Natural killer cell (primary cell): ENCODE measurements at places on chromosomes 7 and 10.
A peak's percentile ranks its signal among the peaks of the same experiment; 100 is the strongest.

- no peak for DNase-seq
These were observed 79.1 kb upstream of the BTBD16 start for GRCh38 chr10:122191936-122192541.

GRCh38 chr10:18332048-18332447 lies 191.8 kb downstream of the CACNB2 start:
- no peak for DNase-seq

GRCh38 chr10:34430685-34431084 lies 384.4 kb downstream of the PARD3 start:
- DNase-seq, result no peak

- DNase-seq, result no peak
These were observed 20.2 kb upstream of the CPA5 start for GRCh38 chr7:130324306-130324943.

GRCh38 chr7:70763961-70764691 lies 367.8 kb upstream of the GALNT17 start:
- DNase-seq, result no peak

- DNase-seq, result peak; percentile 72
These were observed 112.9 kb downstream of the COL13A1 start for GRCh38 chr10:69914398-69915214.

GRCh38 chr7:17944720-17945119 lies 4.4 kb upstream of the SNX13 start:
- no peak for DNase-seq

DNA sequence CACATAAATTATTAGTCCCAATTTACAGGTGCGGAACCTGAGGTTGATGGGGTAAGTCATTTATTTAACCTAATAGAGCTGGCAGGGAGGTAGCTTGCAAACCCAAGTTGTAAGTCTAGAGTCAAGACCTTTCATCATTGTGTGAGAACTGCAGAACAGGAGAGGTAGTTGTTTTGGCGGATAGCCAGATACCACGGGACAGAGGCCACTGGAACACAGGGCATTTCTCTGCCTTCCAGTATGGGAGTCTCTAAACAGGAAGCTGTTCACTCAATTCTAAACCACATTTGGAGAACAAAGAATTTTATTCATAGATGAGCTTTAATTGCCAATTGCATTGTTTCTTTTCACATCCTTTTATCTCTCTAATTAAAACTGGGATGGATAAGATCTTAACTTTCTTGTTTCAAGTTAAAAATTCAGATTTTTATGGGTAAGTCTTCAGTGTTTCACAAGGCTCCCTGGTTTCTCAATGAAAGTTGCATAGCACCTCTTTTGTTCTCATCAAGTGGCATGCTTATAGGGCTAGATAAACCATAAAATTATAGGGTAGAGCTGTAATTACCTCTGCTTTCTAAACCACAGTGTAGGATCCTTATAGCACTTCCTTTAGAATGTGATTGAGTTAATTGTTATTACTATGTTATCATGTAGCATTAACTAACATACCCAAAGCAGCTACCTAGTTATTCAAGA lies 489.0 kb downstream of the GATA3 start:
- DNase-seq, result peak; percentile 5

- no peak for DNase-seq
These were observed 45.0 kb downstream of the ZFAND4 start for GRCh38 chr10:45627412-45628048.

DNA sequence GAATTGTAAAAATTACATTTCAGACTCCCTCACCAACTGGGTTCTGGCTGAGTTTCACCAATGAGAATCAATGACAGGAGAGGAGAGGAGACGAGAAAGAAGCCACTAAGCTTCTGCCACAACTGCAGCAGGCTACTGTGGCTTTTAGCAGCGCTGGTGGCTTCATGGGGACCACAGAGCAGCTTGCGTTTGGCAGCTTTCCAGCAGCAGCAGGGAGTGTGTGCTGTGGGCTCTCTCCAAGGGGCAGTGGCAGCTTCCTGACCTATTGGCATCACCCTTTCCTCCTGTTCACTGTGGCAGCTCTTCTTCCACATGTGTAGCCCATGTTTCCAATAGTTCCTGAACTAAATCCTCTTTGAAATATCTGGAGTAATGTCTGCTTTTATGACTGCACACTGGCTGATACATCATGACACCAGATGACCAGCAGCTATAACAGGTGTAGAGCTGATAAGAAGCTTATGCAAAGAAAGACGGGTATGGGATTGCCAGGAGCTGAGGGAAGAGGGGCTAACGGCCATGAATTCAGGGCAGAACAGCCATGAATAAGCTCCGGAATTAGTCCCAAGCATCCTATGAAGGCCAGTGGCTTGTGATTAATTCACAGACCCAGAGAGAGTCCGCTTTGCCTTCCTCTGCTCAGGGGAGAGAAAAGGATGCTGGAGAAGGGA lies 46.8 kb downstream of the KCNH2 start:
- DNase-seq, result peak; percentile 67

DNA sequence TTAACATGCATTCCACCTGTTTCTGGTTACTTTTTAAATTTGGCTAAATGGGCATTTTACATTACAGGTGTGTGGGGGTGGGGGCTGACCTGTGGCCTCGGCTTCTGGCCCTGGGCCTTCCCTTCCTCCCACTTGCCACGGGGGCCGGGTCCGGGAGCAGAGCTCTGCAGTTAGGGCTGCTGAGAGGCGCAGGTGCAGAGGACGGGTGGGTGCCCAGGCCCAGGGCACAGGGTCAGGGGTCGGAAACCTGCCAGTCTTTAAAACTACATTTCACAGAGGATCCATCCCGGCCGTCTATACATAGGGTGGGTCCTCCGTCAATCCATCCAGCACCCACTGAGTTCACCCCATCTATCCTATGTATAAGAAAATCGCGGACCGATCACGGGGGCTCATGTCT lies 106.5 kb upstream of the INSIG1 start:
- DNase-seq, result no peak

DNA sequence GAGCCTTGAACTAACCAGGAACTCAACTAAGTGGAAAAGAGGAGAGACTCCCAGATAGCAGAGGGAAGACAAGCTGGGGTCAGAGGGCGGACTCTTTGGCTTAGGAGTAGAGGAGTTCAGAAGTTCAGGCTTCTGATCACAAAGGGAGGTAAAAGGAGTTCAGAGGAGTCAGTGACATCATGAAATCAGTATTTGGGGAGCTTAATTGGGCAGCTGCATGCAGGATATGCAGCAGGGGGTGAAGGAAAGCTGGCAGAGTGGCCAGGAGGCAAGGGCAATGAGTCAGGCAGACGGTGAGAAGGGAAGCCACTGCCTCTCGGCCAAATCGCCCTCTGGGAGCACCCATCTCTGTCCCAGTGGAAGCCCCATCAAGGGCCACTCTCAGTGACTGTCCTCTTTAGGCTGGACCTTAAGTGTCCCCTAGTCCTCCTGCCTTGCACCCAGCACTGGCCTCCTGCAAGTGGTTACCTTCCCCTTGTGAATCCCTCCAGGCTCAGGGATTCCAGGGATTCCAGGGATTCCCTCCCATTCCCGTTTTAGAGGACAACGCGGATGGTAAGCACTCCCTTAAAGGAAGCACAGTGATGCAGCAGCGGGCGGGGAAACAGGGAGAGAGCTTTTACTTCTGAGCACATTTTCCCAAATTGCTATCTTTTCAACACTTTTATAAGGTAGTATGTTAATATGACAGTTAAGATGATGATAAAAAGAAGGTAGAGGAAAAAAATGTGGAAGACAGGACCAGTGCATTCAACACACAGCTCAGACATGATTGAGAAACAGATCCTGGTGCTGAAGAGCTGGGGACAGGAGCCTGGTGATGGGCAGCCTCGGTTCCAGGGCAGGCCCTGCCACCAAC lies 72.6 kb downstream of the KCNMA1 start:
- DNase-seq, result no peak

GRCh38 chr7:90857603-90858002 lies 261.5 kb downstream of the CDK14 start:
- DNase-seq, result no peak

DNA sequence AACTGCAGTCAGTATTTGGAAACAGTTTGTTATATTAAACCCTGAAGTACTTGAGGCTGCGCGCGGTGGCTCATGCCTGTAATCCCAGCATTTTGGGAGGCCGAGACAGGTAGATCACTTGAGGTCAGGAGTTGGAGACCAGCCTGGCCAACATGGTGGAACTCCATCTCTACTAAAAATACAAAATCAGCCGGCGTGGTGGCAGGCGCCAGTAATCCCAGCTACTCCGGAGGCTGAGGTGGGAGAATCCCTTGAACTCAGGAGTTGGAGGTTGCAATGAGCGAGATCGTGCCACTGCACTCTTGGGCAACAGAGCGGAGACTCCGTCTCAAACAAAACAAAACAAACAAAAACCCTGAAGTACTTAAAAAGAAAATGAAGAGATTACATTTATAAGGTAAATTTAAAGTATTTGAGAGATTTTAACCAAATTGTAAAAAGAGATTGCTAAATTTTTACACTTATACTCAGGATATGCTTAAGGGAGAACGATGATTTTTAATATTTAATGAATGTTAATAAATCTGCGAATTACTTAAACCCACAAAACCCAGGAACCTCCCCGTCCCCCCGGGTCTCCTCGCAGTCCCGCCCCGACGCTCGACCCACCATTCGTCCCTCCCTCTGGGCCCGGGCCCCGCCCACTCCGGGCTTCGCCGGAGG lies 425 bp upstream of the MTG1 start:
- no peak for DNase-seq
